ENCODE measurements at places on chromosomes 11 and 22. TPM values are rescaled to one million over a fixed set of nuclear protein-coding genes. Genes with fewer than 3 reads are reported as not detected.

GRCh38 chr22:46008836-46009596, 32.1 kb upstream of the WNT7B start:
- DNase-seq = no peak

DNA sequence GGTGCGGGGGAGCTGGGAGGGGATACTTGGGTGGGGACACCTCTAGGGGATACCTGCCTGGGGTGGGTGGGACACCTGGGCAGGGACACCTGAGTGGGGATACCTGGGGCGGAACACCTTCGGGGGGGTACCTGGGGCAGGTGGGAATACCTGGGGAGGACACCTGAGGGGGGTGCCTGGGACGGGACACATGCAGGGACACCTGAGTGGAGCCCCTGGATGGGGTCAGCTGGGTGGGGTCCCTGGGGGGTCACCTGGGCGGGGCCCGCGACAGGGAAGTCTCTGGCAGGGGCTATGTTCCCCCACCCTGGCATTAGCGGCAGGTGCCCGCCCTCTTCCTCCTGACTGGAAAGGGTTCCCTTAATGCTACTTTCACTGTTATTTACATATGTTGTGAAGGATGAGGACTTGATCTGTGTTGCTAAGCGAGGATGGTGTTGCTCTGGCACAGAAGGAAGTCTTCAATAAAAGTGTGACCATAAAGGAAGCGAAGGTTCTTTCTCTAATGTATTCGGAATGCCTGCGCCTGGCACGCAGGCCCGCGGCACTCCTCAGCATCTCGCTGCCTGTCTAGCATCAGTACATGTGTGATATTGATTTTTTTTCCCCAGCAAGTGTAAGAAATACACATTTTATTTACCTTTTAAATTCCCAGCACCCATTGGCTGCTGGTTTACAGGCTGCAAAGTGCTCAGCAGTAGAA, 801.7 kb downstream of the BRD1 start:
- DNase-seq = no peak

- DNase-seq = no peak
Observed at GRCh38 chr22:44068422-44069191, 44.5 kb downstream of the PARVB start.

GAL gene
- polyA plus RNA-seq = 2.5 TPM

DNA sequence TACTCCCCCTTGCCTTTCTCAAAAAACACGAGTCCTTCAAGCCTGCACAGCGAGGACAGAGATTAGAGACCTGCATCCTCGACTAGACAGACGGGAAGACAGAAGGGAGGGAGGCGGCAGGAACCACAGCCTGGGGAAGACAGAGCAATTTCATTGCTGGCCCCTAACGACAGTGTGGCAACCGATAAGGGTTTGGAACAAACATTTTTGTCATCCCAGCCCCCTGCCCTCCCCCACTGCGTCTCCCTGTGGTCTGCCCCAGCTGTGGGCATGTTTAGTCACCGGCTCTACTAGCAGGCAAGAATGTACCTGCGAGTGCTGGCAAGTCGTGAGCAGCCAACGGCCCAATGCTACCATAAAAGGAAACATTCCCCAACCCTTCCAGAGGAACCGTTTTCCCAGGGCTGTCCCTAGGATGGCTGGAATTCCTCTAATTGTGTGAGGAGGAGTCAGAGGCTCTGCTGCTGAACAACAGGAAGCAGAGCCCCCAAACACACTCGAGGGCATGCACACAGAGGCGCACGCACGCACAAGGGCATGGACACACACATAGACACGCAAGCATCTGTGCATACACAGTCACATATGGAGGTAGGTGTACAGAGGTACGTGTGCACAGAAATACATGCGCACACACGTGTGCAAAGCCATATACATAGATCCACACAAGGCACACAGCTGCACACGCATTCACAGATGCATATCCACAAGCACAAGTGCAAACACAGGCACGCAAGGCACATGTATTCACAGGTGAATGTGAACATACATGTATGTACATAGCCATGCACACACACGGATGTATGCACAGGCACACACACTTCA, 58.3 kb downstream of the MYH9 start:
- peak; percentile 97 for DNase-seq
